ENCODE measurements at places on chromosomes 4 and X.
A peak's percentile ranks its signal among the peaks of the same experiment; 100 is the strongest.

- no peak for DNase-seq
Measured at GRCh38 chrX:130081421-130082045, 28.8 kb downstream of the ELF4 start.

- DNase-seq = peak; percentile 27
Measured at GRCh38 chr4:110484767-110485166, 8.8 kb downstream of the ENPEP start.

- DNase-seq = no peak
Measured at GRCh38 chrX:69613946-69614345, 2.0 kb upstream of the EDA start.

GRCh38 chr4:22003878-22004277, 55.3 kb upstream of the KCNIP4 start:
- no peak for DNase-seq

DNA sequence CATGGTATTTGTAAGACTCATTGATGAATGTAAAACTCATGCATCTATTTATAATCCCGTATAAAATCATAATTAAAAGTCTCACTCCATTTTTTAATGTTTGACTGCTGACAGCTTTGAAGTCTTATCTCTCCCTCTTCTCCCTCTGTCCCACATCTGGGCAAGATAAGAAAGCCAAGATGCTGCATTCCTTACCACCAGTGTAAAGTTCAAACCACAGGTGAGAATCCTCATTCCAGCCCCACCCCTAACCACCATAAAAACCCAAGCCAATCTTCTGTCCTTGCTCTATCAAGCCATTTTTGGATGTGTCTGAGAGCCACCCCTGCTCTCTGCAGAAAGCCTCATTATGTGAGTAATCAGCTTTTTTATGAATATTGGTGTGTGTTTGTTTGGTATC, 59.3 kb upstream of the MAGED1 start:
- no peak for DNase-seq

DNA sequence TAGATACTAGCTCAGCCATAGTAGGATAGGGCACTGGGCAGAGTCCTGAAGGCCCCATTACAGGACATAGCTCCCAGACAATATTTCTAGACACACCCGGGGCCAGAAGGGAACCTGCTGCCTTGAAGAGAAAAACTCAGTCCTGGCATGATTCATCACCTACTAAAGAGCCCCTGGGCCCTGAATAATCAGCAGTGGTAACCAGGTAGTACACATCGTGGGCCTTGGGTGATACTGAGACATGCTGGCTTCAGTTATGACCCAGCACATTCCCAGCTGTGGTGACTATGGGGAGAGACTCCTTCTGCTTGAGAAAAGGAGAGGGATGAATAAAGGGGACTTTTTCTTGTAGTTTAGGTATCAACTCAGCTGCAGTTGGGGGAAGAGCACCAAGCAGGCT, 104.3 kb upstream of the STK26 start:
- peak; percentile 4 for DNase-seq

- no peak for DNase-seq
Measured at GRCh38 chrX:39492497-39493162, 605.1 kb downstream of the BCOR start.

- DNase-seq = no peak
Measured at GRCh38 chr4:24071612-24072372, 181.9 kb upstream of the PPARGC1A start.

Data from activated CD4-positive, alpha-beta T cell treated with anti-CD3 and anti-CD28 coated beads for 36 hours (primary cell).